Mesenteric fat pad (tissue), 1 donor: ENCODE measurements at places on chromosomes 2 and 18. TPM values are rescaled to one million over a fixed set of nuclear protein-coding genes. Genes with fewer than 3 reads are reported as not detected.

The SGO2 gene
- total RNA-seq: 1.5 TPM

The IFIH1 gene
- 13.9 TPM for total RNA-seq

The GLI2 gene
- total RNA-seq: 4.1 TPM

The LOXHD1 gene
- total RNA-seq: 2.3 TPM

The NEB gene
- 0.64 TPM for total RNA-seq

The SPTBN1 gene
- 776 TPM for total RNA-seq

The ACMSD gene
- total RNA-seq: not detected

The RNU2-63P gene
- total RNA-seq: 7.5 TPM

The SLC40A1 gene
- 48.5 TPM for total RNA-seq

The SCYGR3 gene
- total RNA-seq: not detected

The ADI1 gene
- total RNA-seq: 63.6 TPM

- DNase-seq: no peak
Observed at GRCh38 chr2:181465676-181466375, 8.6 kb downstream of the ITGA4 start.

GRCh38 chr2:238947920-238948710 is 100.2 kb downstream of the TWIST2 start:
- peak; percentile 78 for DNase-seq

GRCh38 chr2:96953611-96953978 is 32.8 kb downstream of the FAM178B start:
- DNase-seq: no peak

- peak; percentile 41 for DNase-seq
Observed at GRCh38 chr18:79581911-79582310, 97.7 kb upstream of the CTDP1 start.

DNA sequence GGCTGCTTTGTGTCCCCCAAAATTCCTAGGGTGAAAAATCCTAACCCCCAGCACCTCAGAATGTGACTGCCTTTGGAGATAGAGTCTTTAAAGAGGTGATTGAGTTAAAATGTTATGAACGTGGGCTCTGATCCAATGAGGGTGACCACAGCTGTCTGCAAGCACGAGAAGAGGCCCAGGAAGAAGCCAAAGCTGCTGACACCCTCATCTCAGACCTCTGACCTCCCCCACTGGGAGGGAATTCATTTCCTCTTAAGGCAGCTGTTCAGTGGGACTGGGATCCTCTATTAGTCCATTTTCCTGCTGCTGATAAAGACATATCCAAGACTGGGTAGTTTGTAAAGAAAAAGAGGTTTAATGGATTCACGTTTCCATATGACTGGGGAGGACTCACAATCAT is 544.4 kb downstream of the DCDC2C start:
- no peak for DNase-seq

DNA sequence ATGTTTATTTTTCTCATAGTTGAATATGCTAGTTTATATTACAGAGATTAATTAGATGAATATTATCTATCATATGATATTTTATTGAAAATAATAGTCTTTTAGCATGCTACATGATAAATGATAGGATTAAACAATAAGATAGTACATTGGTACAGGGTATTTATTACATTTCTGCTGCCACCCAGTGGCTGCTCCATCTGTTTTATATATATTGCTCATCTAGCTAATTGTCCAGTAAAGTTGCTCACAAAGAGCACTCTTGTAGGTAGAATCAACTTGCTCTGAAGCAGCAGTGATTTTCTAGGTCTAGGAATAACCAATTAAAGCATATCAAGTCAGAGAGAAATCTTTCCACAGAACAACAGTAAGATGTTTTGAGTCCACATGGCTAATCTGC is 183.3 kb downstream of the ASXL3 start:
- no peak for DNase-seq

DNA sequence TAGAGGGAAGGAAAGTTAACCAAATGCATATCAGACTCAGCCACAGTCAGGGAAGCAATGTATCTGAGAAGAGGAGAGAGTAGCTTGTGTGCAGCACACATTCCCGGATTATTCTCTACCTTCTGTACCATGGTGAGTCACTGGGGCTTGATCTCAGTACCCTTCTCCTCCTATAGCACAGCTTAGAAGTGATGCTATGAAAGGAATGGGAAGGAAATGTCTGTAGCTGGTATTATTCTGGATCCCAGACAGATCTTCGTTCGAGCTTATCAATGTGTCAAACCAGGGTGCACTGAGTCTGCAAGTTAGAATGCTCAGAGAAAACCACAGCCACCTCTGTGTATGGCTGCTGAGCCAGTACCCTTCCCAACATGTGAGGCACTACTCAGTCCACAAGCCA is 88.0 kb upstream of the NFU1 start:
- DNase-seq: no peak

DNA sequence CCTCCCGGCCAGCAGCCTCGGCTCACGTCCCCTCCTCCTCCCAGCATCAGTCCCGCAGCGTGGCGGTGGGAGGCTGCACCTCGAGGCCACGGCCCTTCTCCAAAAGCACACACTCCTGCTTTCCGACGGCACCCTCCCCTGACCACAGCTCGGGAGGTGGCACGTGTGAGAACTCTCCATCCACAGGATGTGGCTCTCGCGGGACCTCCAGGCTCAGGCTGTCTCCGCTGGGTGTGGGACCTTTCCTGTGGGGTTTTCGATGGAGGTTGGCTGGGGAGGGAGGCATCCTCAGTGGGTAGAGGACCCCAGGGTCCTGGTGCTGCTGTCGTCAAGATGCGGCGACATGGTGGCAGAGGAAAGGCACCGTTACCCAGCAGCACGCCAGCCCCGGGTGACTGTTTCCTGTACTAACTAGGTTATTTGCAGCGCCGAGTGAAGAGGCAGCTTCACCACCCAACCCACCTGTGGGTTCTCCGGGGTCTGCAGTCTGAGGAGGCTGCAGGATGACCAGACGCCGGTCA is 42.8 kb upstream of the KCNG2 start:
- DNase-seq: peak; percentile 84
